ENCODE measurements at places on chromosomes 2 and 18. TPM values are rescaled to one million over a fixed set of nuclear protein-coding genes. Genes with fewer than 3 reads are reported as not detected.

The LYPD6B gene
- not detected for polyA plus RNA-seq

The GBX2 gene
- 1.9 TPM for polyA plus RNA-seq

The ATG9A gene
- polyA plus RNA-seq, result 34.6 TPM

The RNF25 gene
- 33.5 TPM for polyA plus RNA-seq

The RAPGEF4 gene
- 0.08 TPM for polyA plus RNA-seq

The RIT2 gene
- polyA plus RNA-seq, result not detected

The CXCR2 gene
- polyA plus RNA-seq, result not detected

The KIAA2012 gene
- 0.05 TPM for polyA plus RNA-seq

The GAL3ST2 gene
- polyA plus RNA-seq, result 0.41 TPM

The RHOB gene
- polyA plus RNA-seq, result 99.9 TPM

The CFC1 gene
- polyA plus RNA-seq, result not detected

The SRD5A2 gene
- polyA plus RNA-seq, result 0.01 TPM

The APCDD1 gene
- not detected for polyA plus RNA-seq

The TXNDC2 gene
- 0.06 TPM for polyA plus RNA-seq

The ZCCHC2 gene
- polyA plus RNA-seq, result 7.6 TPM

The CYP1B1 gene
- polyA plus RNA-seq, result 5.3 TPM

The IL1F10 gene
- not detected for polyA plus RNA-seq

The RAB31 gene
- polyA plus RNA-seq, result 20.5 TPM

The CPO gene
- polyA plus RNA-seq, result 0.13 TPM

The NT5DC4 gene
- polyA plus RNA-seq, result not detected

The ACVR1C gene
- polyA plus RNA-seq, result not detected

The ERICH2 gene
- polyA plus RNA-seq, result not detected

The ALPP gene
- polyA plus RNA-seq, result 0.18 TPM

The STK36 gene
- polyA plus RNA-seq, result 15.3 TPM

The SLC4A5 gene
- 0.38 TPM for polyA plus RNA-seq

The EPAS1 gene
- polyA plus RNA-seq, result 111 TPM

The KCNK3 gene
- 1.6 TPM for polyA plus RNA-seq

The ITPRIPL1 gene
- polyA plus RNA-seq, result not detected
